Right cardiac atrium (tissue), 5 donors: ENCODE measurements at places on chromosomes 2 and 18. TPM values are rescaled to one million over a fixed set of nuclear protein-coding genes. Genes with fewer than 3 reads are reported as not detected.

The AQP12B gene
- not detected for polyA plus RNA-seq

The GPR75 gene
- polyA plus RNA-seq, result 0.84 TPM

The ABCA12 gene
- not detected for polyA plus RNA-seq

The SERPINB4 gene
- polyA plus RNA-seq, result not detected

The UGT1A3 gene
- polyA plus RNA-seq, result not detected
